ENCODE measurements at places on chromosomes 5 and 9. TPM values are rescaled to one million over a fixed set of nuclear protein-coding genes. Genes with fewer than 3 reads are reported as not detected.

GRCh38 chr5:142520885-142521284, 165.0 kb downstream of the FGF1 start:
- no peak for DNase-seq

DNA sequence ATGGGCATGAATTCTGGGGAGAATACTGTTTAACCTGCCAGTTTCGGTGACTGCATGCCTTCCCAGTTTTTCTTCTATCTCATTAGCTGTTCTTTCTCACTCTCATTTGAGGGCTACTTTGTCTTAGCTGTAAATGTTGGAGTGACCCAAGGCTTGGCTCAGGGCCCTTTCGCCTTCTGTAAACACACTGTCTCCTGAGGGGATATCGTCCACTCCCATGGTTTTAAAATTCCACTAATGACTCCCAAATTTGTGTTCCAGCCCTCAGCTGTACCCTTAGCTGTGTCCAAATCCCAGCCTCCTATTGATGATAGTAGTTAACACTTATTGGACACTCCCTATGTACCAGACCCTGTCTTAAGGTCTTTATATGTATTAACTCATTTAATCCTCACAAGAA, 14.1 kb upstream of the RNF145 start:
- no peak for DNase-seq

DNA sequence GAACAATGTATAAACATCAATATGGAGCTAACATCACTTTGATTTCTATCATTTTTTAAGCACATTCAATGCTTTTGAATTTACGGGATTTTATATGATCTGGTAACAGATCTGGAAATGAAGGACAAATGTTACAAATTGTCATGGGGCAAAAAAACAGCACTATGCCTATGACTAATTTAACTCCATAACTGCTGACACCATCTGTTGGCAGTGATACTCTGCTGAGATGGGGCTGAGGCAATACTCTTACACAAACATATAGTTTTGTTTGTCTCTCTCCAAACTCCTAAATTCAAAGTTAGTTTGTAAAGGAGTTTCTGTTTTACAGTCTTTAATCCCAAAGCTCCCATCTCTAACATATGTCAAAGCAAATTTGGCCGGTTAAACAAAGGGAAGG, 132.5 kb upstream of the FER start:
- DNase-seq, result no peak

- DNase-seq, result no peak
Measured at GRCh38 chr9:87147839-87148238, 200.5 kb upstream of the GAS1 start.

Gene C9orf50
- not detected for total RNA-seq

DNA sequence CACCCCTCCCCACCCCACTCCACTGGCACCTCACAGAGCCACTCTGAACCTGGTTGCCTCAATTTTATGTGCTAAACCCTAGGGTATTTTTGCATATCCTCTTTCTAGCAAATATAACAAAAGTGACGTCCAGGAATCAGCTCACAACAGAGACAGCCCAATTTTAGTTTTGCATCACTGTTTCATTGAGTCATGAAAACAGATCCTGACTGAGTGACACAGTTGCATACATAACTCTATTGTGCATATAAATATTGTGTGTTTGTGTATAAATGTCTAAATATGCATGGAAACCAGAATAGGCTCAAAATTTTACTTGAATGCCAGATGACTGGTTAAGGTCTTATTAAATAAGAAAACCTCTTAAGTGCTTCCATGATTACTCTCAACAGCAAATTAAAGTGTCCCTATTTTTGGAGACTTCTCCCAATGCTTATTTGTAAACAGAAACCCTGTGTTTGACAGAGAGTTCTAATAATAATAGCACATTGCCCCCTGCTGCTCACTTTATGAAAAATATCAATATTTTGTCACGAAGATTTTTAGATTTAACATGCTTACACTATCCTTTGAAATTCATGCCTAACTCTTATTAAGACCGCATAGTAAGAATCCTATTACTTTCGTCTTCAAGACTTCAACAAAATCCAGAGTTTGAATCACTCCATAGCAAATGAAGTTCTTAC, 75.5 kb upstream of the PRRC1 start:
- DNase-seq, result no peak

Measured in T-helper 17 cell (primary cell).